ENCODE measurements at places on chromosomes 6 and 20.
A peak's percentile ranks its signal among the peaks of the same experiment; 100 is the strongest.

DNA sequence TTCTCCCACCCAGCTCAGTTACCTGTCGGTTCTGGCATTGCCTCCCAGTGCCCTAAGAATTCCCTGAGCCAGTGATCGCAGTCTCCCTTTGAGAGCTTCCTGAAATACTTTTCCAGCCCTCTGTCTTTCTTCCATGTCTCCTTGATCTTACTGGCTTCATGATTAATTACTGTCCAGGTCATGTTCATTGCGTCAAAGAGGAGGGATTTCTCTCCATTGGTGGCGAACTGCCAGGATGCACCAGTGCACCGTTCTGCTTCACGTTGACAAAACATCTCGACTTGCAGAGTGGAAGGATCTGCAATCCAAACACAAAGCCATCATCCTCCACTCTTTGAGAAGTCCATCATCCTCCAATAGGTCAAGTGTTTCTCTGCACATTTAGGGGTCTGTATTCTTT lies 8.6 kb downstream of the RAET1E start:
- DNase-seq = no peak

GRCh38 chr6:12608016-12608860 lies 108.3 kb upstream of the PHACTR1 start:
- peak; percentile 61 for DNase-seq

DNA sequence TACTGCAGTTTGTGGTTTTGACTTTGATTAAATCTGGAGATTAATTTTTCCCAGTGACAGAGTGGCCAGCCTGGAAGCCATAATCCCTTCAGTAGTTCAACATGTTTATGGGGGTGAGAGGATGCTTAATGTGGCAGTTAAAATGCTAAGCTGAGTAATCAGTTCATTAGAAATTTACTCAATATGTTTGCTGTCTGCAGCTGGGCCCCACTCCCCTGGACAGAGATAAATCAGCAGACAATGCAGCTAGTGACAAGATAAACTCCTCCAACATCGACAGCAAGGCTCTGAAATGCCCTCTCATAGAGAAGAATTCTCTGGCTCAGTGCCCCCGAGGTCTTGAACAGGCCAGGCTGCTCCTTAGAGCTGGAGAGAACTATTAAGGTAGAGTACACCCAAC lies 101.9 kb downstream of the LRFN2 start:
- DNase-seq = no peak

GRCh38 chr6:25750906-25751305 lies 3.6 kb upstream of the SLC17A4 start:
- no peak for DNase-seq

DNA sequence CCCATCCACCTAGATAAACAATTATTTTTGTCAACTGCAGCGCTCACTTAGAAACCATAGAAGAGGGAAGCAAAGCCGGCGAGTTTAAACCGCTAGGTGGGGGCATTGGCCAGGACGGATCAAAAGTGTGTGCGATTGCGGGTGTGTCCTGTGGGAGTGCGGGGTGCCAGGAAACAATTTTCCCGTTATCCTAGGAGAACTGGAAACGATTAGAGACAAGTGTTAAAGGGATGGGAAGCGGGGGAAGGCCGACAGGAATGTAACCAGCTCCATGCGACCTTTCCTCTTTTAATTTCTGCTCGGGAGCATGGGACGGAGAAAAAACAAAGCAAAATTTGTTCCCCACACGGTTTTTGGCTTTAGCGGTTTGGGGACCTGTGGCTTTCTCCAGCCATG lies 2.8 kb upstream of the HTR1B start:
- DNase-seq = peak; percentile 38

GRCh38 chr6:113219783-113220182 lies 637.4 kb upstream of the MARCKS start:
- no peak for DNase-seq
